ENCODE measurements at places on chromosomes 2 and 18. TPM values are rescaled to one million over a fixed set of nuclear protein-coding genes. Genes with fewer than 3 reads are reported as not detected.
A peak's percentile ranks its signal among the peaks of the same experiment; 100 is the strongest.

Gene DTNA
- 6.8 TPM for total RNA-seq

- DNase-seq, result peak; percentile 11
These were observed 56.7 kb downstream of the NEMP2 start for GRCh38 chr2:190477661-190478454.

DNA sequence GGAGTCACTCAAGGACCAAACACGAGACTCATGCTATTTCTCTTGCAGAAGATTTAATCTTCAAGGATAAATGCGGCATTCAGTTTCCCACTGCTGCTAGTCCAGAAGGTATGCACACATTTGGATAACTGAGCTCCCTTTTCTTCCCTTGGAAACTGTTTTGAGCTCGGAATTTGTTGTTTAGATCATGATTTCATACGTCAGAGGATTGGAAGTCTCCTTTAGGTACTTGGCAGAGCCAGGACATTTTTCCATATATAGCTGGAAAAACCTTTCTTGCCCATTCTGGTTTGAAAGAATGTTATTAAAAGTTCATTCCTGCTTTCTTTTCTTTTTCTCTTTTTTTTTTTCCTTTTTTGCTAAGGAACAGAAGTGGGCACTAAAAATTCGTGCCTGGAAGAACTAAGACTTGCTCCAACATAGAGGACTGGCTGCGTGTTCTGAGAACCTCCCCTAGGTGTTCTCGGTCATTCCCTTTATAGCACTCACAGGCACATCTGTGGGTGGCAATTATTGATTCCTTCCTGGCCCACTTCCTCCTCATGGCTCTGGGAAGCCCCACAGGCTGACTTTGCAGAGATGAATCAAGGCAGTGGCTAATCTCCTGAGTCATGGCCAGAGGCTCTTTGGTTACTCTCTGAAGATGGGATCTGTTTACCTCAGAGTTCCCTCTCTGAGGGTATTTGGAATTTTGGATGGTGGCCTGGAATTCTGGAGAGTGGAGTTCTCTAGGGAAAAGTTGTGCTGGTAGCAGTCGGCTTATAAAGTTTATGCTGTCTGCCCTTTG lies 104.8 kb downstream of the PLCL1 start:
- DNase-seq, result peak; percentile 32

Gene CAPN13
- total RNA-seq, result not detected

- DNase-seq, result peak; percentile 12
These were observed at the start of gene ASIC4 for GRCh38 chr2:219514196-219514761. Gene ASIC4, plus strand, starts transcription at chr2:219514482. Its CDS starts 243 bp downstream, at chr2:219514725.

DNA sequence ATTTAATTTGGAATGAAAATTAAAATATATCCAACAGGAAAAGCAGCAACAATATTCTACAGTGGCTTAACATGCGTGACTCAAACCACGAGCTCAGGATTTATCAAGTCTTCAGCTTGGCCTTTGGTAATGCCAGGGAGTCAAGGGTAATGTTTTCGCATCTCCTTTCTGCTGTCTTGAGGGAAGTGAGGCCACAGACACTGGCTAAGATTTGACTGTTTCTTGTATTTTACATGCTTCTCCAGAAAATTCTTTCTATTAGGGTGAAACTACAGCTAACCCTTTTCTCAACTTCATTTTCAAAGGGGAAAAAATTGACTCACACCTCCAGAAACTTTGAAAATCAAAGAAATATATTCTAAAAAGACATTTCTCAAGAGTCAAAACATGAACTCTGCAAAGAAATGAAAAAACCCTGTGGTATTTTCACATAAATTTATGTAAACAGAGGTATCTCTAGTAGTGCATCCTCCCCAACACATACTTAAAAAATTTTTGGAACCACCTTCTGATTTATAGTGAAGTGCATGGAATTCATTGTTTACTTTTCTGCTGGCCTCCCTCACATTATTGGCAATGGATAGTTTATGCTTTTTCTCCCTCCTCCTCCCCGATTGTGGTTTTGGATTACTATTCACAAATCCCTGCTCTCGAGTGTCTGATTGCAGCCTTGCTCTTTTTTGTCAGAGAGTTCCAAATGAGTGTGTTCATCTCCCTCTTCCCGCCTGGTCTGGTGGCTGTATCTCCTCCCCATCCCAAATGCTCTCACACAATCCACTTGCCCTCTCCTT lies 48.7 kb downstream of the DPP4 start:
- DNase-seq, result peak; percentile 95

Gene TACR1
- not detected for total RNA-seq

- no peak for DNase-seq
These were observed 191.0 kb downstream of the ZEB2 start for GRCh38 chr2:144328938-144329337.

Gene LBX2
- total RNA-seq, result 2.9 TPM

DNA sequence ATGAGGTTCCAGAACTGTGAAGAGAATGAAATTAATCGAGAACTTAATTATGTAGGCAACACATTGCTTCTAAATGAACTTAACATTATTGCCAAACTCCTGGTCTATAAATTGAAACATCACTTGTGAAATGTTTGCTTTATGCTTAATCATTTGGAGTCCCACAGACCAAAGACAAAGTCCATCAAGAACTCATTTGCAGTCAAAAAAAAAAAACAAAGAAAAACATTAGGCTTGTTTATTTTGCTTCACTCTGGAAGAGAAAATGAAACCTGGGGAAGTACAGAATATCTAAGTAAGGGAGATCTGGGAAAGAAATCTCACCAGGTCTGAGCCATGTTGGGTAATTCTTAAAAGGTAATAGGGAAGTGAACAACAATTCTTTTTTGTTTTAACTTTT lies 1363.5 kb upstream of the DDX18 start:
- no peak for DNase-seq

Gene CCDC141
- under 0.01 TPM for total RNA-seq

DNA sequence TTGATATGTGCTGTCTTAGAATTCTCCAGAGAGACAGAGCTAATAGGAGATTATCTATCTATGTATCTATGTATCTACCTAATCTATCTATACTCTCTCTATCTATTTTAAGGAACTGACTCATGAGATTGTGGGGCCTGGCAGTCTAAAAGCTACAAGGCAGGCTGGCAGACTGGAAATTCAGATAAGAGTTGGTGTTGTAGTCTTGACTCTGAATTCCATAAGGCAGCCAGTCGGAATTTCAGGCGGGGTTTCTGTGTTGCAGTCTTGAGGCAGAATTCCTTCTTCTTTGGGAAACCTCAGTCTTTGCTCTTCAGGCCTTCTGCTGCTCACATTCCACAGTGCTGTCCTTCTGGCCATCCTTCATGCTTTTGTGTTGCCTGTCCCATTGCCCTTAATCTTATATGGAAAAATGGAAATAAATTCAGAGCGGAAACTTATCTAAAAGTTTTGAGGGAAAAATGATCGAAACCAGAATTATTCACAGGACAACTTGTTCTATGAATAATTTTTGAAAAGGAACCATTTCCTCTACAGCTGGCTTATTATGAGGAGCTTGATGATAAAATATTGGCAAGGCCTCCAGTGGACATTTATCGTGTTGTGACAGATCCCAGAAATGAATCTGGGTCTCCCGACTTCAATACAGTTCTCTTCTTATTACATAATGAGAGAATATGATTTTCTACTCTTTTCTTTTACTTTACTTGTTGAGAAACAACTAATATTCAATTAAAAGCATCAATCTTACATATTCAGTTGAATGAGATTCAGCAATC lies 10.8 kb downstream of the IL1RL1 start:
- DNase-seq, result no peak

- DNase-seq, result no peak
These were observed 113.5 kb downstream of the CABLES1 start for GRCh38 chr18:23248826-23249225.

- no peak for DNase-seq
These were observed 123.3 kb downstream of the TTN start for GRCh38 chr2:178683877-178684276.

DNA sequence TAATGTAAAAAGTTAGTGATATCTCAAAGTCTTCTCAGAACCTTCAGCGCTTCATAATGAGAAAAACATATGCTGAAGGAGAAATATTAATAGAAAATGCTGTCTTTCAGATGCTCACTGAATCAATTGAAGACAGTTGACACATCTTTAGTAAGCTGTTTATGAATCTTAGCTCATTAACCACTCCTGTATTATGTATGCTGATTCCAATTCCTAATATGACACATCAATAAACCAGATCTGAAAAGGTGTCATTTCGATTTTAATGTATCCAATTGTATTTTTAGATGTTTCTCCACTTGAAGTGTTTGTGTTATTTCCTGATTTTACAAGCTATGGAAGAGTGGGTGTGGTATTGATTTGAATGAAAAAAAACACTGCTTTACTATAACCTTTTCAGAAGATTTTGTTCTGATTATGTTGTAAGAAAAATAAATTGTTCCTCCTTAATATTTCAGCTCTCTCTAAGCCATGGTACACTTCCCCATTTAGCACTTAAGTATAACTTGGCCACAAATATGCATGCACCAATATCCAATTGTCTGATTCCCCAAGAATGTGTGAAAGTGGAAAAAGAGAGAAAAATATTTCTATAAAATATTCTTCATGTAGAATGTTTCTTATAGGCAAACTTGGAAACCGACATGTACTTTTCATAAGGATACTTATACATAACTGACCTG lies 569.8 kb downstream of the ARHGAP15 start:
- no peak for DNase-seq

DNA sequence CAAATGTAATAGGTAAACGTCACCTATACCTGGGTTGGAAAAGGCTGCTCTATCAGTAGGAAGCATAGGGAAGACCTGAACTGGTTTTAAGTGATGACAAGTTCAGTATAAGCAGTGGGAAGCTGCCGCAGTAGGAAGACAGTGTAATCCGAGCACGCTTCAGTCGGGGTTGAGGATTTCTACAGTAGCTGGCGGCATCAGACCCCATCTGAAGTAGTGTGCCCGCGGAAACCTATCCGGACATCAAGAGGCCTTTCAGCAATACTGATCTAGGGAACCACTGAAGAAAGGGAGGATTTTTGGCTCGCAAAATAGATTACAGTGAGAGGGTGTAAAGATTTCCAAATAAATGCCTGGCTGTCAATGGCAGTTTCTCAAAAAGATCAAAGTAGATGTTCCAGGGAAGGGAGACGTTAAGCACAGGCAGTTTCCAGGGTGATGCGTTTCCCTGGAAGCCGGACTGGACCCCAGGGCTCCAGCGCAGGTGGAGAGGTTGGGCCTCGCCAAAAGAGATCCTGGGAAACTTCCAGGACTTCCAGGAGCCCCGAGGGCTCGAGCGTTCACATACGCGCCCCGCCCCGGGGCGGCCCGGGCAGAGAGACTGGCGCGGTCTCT lies 5.3 kb downstream of the LOXL3 start:
- no peak for DNase-seq

- no peak for DNase-seq
These were observed 392.9 kb downstream of the SETBP1 start for GRCh38 chr18:45073556-45073955.

GRCh38 chr18:49756671-49757362 lies 56.5 kb downstream of the ACAA2 start:
- no peak for DNase-seq

GRCh38 chr2:202721621-202722020 lies 86.9 kb downstream of the FAM117B start:
- DNase-seq, result peak; percentile 91

Gene SERTAD2
- total RNA-seq, result 6.8 TPM

- DNase-seq, result no peak
These were observed 78.4 kb downstream of the SETBP1 start for GRCh38 chr18:44758861-44759631.

- DNase-seq, result no peak
These were observed 61.5 kb downstream of the G6PC2 start for GRCh38 chr2:168962636-168963035.

Gene CACNB4
- total RNA-seq, result 0.43 TPM

Gene MTCL1
- 80.5 TPM for total RNA-seq

DNA sequence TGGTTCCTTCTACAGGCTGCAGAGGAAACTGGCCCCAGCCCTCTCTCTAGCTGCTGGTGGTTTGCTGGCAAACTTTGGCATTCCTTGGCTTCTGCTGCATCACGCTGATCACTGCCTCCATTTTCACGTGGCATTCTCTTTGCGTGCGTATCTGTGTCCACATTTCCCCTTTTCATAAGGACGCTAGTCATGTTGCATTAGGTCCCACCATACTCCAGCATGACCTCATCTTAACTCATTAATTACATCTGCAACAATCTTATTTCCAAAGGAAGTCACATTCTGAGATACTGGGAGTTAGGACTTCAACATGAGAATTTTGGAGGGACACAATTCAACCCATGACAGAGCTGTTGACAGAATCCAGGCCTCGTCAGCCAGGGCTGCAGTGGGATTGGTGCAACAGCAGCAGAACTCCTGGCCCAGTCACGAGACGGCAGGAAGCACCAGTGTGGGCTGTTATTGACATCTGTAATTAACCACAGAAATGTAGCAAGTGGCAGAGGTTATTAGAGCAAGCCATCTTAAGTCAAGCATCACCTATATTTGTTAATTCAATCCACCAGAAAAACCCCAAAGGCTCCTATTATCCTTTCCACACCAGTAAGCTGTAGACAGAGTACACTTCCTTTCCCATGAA lies 132.4 kb downstream of the TMEM163 start:
- DNase-seq, result no peak

DNA sequence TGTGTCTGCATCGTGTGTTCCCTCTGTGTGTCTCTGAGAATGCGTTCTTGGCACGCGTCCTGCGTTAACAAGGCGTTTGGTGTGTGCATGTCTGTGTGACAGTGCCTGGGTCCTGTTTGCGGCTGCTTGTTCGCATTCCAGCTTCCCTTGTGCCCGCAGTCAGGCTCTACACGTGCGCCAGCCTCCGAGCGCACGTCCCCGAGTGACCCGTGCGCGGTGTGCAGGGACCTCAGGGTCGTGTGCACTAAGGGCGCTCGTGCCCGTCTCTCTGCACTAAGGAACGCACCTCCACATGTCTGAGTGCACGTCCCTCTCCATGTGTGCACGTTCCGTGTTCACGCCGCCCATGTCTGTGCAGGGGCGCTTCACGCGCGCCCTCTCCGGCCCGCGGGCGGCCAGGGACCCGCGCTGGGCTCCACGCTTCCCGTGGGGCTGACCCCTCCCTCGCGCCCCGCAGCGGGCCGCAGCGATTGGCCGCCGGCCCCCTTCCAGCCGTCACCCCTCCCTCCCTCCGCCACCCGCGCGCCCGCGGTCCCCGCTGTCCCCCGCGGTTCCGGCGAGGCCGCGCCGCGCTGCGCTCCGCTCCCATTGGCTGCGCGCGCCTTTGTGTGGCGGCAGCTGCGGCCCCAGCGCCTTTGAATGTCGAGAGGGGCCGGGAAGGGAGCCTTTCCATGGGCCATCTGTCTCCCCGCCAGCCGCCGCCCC lies 229.4 kb downstream of the HAUS1 start:
- DNase-seq, result no peak

Gene SPATA3
- total RNA-seq, result not detected

GRCh38 chr2:48694149-48694548 lies 61.4 kb downstream of the LHCGR start:
- DNase-seq, result peak; percentile 26

DNA sequence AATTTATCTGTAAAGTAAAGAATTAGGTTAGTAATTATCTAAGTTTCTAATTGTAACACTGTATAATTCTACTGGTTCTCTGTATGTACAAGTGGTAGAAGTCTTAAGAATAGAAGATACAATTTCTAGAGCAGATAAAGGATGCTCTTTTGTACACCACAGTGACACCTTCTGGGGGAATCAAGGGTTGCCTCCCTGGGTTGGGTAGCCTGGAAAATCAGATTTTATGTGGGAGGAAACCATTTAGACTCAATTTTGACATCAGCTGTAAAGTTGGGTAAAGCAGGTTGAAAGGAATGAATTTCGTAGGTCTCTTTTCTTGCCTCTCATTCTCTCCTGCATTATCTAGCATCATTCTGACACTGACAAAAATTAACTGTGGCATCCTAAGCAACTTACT lies 354.8 kb downstream of the DCC start:
- DNase-seq, result no peak

All from fibroblast of villous mesenchyme (primary cell).